ENCODE measurements at places on chromosomes 16 and 17.

GRCh38 chr16:75198135-75198600 is 8.8 kb downstream of the CTRB2 start:
- H3K27ac ChIP-seq: peak overlapping the region; percentile 2
- no peaks in the 10 kb centered on the region for H3K36me3 ChIP-seq
- no peak overlapping the region for H3K4me3 ChIP-seq
- H3K27me3 ChIP-seq: no peaks in the 10 kb centered on the region
- peaks cover 3% of the 10 kb centered on the region for H3K4me1 ChIP-seq
- DNase-seq: no peak

GRCh38 chr16:58733248-58733670 is 857 bp downstream of the GOT2 start:
- peak overlapping the region; percentile 68 for H3K4me3 ChIP-seq
- DNase-seq: no peak
- H3K4me1 ChIP-seq: peaks cover 25% of the 10 kb centered on the region
- no peaks in the 10 kb centered on the region for H3K36me3 ChIP-seq
- no peaks in the 10 kb centered on the region for H3K27me3 ChIP-seq
- H3K27ac ChIP-seq: peak overlapping the region; percentile 34

DNA sequence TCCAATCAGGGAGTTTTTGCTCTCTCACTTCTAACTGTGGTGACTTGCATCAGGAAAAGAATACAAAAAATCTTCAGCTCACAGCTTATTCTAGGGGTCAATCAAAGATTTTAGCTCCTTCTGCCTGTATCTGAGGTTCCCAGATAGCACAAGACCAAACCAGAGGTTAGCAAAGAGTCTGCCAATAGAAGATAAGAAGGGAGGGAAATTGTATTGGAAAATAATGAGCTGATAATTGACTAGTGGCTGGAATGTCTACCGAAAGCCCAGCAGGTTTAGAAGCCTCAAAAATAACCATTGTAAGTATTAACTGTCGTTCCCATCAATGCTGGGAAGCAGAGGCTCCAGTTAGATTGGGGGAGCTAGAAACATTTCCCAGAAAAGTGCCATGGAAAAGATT is 26.3 kb downstream of the HS3ST3A1 start:
- no peak overlapping the region for H3K4me3 ChIP-seq
- no peaks in the 10 kb centered on the region for H3K36me3 ChIP-seq
- no peak for DNase-seq
- H3K27me3 ChIP-seq: no peaks in the 10 kb centered on the region

DNA sequence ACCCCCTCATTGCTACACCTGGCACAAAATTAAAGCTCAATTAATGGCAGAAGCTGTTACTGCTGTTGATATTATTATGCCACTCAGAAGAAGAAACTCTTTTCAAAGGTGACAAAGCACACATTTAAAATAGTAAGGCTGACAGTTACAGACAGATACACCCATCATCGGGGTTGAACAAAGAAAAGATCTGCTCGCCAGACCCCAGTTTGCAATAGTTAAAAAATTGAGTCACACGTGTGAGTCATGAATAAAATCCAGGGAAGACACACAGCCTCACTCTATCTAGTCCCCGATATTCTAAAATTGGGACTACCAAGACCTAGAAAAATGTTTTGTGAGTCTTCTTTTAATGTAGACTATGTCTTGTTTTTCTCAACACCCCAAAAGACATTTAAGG is 330.0 kb upstream of the SOX9 start:
- H3K4me3 ChIP-seq: no peak overlapping the region
- no peak overlapping the region for H3K27ac ChIP-seq
- no peak for DNase-seq
- no peaks in the 10 kb centered on the region for H3K4me1 ChIP-seq
- H3K27me3 ChIP-seq: no peaks in the 10 kb centered on the region

DNA sequence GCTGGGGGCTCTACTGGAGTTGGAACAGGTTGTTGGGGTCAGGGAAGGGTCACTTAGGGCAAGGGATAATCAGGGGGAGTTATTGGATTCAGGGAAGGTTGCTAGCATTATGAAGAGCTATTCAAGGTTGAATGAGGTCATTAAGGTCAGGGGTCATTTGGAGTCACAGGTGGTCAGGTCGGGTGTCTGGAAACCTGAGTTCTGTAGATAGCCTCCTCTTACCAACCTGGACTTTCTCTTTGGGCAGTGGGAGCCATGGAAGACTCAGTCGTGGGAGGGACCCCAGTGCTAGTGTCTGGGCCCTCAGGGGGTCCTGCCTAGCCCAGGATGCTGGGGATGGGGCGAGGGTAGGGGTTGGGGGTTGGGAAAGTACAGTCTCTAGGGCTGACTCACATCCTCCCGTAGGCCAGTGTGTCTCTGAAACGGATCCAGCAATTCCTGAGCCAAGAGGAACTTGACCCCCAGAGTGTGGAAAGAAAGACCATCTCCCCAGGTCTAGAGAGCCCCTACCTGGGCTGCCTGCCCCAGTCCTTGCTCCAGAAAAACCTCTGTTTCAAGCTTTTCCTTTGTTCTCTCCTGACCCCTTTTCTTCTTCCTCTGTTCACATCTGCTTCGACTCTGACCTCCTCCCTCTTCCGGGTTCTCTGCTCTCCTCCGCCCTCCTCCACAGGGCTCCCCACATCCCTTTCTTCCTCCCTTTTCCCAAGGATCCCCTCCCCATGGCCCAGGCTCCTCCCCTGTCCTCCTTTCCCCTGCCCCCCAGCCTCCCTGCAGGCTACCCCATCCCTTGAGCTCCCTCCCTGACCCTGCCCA is 33.5 kb downstream of the ABCC3 start:
- DNase-seq: no peak
- peaks cover 17% of the 10 kb centered on the region for H3K4me1 ChIP-seq
- no peak overlapping the region for H3K27ac ChIP-seq
- H3K4me3 ChIP-seq: no peak overlapping the region
- H3K27me3 ChIP-seq: no peaks in the 10 kb centered on the region

- H3K4me1 ChIP-seq: no peaks in the 10 kb centered on the region
- no peak overlapping the region for H3K4me3 ChIP-seq
- no peak for DNase-seq
- no peaks in the 10 kb centered on the region for H3K36me3 ChIP-seq
- H3K27ac ChIP-seq: no peak overlapping the region
Observed at GRCh38 chr16:24471561-24472350, 67.6 kb upstream of the RBBP6 start.

DNA sequence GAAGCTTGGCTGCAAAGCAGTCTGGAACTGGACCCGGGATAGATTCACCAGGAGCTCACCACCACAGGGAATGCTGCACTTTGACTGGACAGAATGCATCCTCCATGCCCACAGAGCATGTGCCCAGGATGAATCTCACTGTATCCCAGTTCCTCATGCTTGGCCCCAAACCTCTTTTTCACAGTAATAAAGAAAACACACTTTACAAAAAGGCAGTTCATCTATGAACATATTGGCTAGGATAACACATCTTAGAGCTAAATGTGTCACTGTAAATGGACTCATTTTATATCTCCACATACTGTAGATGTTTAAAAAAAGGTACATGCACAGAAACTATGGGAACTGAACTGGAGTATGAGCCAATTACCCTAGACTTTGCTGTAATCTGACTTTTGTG is 266.9 kb downstream of the TOX3 start:
- no peak overlapping the region for H3K4me3 ChIP-seq
- no peak for DNase-seq
- no peak overlapping the region for H3K27ac ChIP-seq

Measured in vagina (tissue), 2 donors.